EL (cell line): ENCODE measurements at places on chromosomes 16 and 17.

GRCh38 chr17:40433551-40434415, 9.5 kb upstream of the IGFBP4 start:
- DNase-seq = no peak

GRCh38 chr16:14324581-14324980, 253.5 kb downstream of the MRTFB start:
- DNase-seq = peak; percentile 41

- no peak for DNase-seq
These were observed 28.4 kb downstream of the TMEM204 start for GRCh38 chr16:1561836-1562235.

GRCh38 chr16:55056585-55057401, 126.1 kb downstream of the IRX5 start:
- DNase-seq = no peak

DNA sequence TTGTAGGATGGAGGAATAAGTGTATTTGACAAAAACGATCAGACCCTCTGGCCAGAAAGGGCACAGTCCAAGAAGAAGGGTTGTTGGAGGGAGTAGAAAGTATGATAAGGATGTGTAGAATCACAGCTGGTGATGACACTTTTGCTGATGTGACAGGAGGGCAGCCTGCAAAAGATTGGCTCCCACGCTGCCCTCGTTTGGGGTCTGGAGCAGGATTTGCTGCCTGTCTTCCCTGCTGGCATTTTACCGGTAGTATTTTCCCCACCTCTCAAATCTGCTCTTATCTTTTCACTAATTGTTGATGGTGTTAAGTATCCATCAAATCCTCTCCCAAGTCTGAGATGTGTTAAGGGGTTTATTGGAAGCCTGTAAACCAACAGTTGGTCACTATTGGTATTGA, 208.8 kb downstream of the CCDC182 start:
- DNase-seq = no peak

- DNase-seq = no peak
These were observed 603.8 kb upstream of the CA10 start for GRCh38 chr17:52762147-52762793.

GRCh38 chr16:28258567-28258966, 33.8 kb upstream of the SBK1 start:
- DNase-seq = no peak

- DNase-seq = peak; percentile 42
These were observed 33.1 kb downstream of the FOXL1 start for GRCh38 chr16:86611525-86611855.

DNA sequence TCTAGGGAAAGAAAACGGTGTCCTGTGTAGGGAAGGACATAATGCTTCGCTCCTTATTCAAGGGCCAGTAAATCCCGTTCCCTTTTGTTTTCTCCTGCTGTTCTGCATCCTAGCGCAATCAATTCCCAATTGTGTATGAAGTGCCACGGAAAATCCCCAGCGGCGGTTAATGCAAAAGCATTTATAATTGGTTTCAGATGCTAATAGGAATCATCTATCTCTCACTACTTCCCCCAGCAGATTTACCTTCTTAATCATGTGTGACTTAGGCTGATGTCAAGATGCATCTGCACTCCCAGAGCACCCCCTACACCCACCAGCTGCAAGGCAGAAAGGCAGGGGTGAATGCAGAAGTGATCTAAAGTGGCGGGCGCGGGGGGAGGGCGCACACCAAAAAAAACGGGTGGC, 32.7 kb upstream of the SSTR2 start:
- no peak for DNase-seq

DNA sequence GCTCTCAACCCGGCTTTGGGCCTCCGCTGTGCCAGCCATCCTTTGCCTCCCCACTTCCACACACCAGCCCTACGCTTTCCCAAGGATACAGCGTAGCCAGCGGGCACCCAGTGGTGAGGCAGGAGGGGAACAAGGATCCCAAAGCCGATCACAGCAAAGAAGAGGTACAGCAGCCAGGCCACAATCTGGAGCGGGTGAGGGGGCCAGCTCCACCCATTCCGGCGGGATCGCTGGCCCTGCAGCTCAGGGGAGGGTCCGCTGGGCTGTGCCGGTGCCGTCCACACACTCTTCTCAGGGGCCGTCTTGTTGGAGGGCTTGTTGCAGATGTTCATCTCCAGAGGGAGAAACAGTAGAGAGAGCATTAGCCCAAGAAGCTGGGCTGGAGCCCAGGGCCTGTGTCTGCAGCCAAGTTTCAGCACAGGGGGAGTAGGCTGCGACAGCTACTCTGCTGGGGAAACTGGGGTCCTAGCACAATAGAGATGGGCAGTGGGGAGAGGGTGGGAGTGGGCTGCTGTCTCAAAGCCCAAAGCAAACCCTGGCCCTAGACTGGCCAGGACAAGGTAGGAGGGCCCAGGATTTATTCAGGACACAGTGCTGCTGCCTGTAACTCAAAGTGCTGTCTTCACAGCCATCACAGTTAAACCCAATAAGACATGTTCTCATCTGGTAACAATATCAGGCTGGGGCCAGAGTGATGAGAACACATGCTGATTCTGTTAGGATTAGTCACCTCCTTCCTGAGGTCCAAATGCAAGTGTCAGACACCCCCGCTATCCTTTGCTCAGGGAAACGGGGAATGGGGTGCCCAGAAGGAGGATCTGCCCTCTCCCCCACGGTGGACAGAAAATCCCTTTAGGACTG, 9.9 kb downstream of the ZDHHC1 start:
- DNase-seq = peak; percentile 85

- DNase-seq = no peak
These were observed 11.9 kb upstream of the RASD1 start for GRCh38 chr17:17508019-17508535.

GRCh38 chr16:68197250-68197649, 38.7 kb downstream of the ESRP2 start:
- peak; percentile 45 for DNase-seq

DNA sequence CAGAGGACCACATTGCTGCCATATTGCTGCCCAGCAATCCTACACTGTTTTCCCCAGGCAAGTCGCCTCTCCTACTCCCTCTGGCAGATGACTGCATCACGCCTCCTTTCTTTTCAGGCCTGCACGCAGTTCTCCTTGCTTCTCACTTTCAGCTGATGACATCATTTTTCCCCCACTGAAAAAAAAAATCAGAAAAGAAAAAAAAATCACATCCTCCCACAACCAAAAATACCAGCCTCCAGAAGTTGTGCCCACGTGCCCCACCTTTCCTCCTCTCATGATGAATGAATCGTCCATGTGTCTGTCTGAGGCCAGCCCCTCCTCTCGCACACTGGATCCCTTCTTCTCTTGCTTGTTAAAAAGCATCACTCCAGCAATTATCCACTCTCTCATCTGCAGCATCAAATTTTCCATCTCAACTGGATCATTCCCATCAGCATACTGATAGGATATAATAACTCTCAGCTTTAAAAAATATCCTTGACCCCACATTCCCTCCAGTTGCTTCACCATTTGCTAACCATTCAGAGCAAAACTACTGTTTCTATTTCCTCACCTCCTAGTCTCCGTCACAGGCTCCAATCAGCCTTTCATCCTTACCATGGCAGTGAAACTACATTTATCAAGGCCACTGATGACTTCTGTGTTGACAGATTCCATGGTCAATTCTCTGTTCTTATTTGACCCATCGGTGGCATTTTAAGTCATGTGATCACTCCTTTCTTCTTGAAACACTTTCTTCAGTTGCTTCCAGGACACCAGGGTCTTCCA, 30.1 kb upstream of the DYNLL2 start:
- no peak for DNase-seq

- DNase-seq = no peak
These were observed 102.5 kb downstream of the RBFOX3 start for GRCh38 chr17:79508291-79508716.

DNA sequence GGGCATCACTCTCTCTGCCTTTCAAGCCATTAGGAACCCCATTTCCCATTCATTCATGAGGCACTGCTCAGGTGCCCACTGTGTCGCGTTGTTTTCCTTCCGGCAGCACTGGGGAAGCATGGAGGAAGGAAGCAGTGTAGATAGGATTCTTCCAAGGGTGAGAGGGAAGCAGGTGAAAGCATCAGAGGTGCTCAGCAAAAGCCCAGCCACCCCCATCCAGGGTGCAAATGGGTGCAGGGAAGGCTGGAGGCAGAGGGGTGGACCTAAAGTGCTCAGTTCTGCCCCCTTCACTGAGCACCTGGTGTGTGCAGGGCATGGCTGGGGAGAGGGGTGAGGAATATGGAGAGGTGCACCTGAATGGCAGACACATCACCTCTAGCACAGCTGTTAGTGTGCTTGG, 3.4 kb upstream of the NXPH3 start:
- DNase-seq = no peak

GRCh38 chr16:10080051-10080772, 102.0 kb downstream of the GRIN2A start:
- peak; percentile 95 for DNase-seq

DNA sequence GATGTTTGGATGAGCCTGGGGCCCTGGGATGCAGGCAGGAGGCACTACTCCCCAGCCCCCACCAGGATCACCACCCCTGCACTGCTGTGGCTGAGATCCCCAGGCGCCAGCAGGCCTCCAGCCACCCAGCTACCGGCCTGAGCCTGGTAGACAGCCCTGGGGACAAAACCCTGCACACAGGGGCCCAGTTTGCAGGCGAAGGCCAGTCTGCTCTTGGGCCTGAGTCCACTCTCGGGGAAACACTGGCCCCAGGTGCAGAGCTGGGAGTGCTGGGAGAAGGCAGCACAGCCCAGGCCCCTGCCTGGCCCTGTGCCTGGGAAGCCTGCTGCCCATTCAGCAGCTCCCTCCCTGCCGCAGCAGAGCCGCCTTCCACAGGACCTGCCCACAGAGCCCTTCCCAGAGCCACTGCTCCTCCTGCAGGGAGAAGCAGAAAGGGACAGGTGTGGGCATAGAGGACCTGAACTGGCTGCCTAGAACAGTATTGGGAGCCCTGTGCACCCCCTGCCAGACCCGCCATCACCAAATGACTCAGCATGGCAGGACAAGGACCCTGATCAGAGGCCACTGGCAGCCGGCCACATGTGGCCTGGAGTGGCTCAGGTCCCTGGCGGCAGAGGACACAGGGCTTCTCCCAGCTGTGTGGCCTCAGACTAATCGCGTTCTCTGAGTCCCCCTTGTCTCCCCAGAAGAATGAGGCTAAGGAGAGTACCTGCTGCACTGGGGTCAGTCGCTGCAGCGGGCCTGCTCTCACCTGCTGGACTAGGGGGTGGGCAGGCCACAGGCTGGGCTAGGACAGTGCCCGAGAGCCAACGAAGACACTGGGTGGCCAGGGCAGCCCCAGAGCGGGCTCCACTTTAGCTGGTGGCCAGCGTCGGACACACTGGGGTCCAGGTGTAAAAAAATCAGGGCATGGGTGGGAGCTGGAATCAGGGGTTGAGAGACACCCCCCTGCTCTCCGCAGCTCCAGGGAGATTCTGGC, 10.7 kb downstream of the MSRB1 start:
- no peak for DNase-seq

- DNase-seq = peak; percentile 91
These were observed 24.0 kb downstream of the DEF8 start for GRCh38 chr16:89972244-89973234.

DNA sequence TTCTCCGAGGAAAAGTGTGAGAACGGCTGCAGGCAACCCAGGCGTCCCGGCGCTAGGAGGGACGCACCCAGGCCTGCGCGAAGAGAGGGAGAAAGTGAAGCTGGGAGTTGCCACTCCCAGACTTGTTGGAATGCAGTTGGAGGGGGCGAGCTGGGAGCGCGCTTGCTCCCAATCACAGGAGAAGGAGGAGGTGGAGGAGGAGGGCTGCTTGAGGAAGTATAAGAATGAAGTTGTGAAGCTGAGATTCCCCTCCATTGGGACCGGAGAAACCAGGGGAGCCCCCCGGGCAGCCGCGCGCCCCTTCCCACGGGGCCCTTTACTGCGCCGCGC, at the start of gene ERBB2:
Gene ERBB2 (plus strand): TSS at position 247 of the 330 bp plus-strand sequence. CDS start 175 bp downstream, outside the sequence.
- DNase-seq = peak; percentile 83

GRCh38 chr17:66403846-66404556, 101.6 kb downstream of the PRKCA start:
- DNase-seq = no peak

DNA sequence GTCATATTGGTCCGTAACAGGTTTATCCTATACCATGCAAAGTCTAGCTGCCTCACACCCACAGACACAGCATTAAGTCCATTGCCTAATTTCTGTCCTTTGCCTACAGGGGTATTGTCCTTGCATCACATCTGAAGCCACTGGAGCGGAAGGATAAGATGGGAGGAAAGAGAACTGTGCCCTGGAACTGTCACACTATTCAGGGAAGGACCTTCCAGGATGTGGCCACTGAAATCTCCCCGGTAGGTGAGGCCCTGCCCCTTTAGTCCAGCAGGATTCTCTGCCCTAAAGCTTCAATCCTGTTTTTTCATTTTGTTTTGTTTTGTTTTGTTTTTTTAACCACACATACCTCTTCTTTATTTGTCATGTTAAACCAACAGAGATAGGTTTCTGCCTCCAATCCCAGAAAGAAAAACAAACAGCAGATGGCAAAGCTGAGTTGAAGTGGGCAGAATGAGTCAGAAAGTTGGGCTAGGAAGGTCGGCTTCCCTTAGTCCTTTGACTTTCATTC, 2.2 kb upstream of the EFTUD2 start:
- DNase-seq = peak; percentile 85

- DNase-seq = no peak
These were observed 36.0 kb upstream of the ADCY9 start for GRCh38 chr16:4152267-4152666.

GRCh38 chr17:44917456-44917855, 2.2 kb upstream of the GFAP start:
- DNase-seq = no peak

DNA sequence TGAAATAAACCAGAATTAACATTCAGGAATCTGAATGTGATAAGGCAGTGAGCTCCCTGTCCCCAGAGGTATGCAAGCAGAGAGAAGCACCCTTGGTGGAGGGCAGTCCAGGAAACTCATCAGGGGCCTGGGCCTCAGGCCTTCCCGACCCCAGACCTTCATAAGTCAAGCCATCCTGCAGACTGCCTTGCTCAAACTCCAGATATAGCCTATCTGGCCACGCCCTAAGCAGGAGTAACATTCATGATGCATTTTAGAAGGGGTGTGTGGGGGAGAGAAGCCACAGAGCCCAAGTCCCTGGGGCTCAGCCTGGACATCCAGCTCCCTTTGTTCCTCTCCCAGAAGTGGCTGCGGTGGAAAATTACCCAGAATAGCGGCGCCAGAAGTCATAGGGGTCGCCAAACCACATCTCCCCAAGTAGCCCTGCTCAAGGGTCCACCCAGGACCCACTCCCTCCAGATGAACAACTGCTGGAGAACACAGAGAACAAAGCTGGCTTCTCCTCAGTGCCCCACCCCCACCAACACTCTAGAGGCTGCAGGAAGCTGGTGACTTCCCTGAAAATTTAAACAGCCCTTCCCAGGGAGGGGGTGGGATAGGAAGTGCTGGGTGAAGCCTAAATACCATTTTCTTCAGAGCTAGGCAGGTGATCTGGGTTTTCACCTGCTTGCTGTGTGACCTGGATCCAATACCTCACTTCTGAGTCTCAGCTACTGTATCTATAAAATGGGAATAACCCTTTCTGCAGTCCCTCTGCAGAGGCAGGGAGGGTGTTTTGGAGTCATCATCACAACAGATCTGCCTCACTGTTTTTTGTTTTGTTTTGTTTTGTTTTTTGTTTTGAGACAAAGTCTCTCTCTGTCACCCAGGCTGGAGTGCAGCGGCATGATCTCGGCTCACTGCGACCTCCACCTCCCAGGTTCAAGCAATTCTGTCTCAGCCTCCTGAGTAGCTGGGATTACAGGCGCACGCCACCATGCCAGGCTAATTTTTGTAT, 1.5 kb upstream of the SREBF1 start:
- DNase-seq = peak; percentile 55
